ENCODE measurements at places on chromosomes 3 and 15.
A peak's percentile ranks its signal among the peaks of the same experiment; 100 is the strongest.

- no peak for DNase-seq
Measured at GRCh38 chr3:165742351-165742750, 94.9 kb downstream of the BCHE start.

DNA sequence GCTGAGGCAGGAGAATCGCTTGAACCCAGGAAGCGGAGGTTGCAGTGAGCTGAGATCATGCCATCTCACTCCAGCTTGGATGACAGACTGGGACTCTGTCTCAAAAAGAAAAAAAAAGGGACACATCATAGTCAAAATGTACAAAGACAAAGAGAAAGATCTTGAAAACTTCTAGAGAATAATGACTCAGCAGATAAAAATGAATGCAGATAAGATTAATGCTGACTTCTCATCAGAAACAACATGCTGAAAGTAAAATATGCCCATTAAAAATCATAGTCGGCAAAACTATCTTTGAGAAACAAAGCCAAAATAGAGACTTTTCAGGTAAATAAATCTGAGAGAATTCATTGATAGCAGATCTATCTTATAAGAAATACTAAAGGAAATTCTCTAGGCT, 271.1 kb upstream of the GPR149 start:
- DNase-seq = no peak

GRCh38 chr3:126354776-126355175, 2.4 kb downstream of the KLF15 start:
- DNase-seq = no peak

DNA sequence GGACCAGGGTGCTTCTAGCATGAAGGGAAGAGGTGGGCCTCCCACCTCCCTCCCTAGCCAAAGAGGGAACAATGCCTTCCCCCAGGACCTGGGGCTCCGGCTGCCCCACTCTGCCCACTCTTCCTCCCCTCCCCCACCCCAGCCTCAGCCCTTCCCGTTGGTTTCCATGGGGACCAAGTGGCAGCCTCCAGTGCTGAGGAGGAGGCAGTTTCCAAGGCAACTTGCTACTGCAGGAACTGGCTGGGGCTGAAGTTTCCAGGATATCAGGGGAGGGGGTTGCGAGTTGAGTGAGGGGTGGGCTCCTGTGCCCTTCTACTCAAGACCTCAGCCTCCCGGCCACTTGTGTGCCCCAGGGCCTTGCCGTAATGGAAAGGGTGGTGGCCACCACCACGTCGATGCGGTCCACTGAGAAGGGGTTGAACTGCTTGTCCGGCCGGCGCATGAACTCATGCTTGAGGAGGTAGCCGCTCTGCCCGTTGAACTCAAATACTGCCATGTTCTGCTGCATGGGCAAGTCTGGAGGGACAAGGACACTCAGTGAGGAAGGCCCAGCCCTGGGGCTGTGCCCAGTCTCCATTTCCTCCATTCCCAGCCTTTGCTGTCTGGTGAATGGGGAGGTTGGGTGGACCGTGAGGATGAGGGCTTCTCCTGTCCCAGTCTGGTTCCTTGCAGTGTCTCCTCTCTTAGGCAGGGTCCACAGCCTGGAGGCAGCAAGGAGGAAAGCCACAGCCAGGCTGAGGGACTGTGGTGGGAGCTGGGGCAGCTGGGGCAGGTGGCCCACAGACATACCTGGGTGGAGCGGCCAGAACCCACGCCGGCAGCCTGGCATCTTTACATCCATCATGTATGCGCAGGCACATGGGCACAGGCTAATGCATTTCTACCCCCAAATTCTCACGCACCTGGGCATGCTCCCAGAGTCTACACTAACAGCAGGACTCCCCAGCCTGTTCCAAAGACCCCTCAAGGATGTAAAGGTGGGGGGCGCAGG, 11.3 kb upstream of the ANKRD63 start:
- DNase-seq = no peak

GRCh38 chr3:129278966-129279906, 566 bp downstream of the HMCES start:
- peak; percentile 26 for DNase-seq

- no peak for DNase-seq
Measured at GRCh38 chr3:160754371-160754854, 1.6 kb upstream of the PPM1L start.

DNA sequence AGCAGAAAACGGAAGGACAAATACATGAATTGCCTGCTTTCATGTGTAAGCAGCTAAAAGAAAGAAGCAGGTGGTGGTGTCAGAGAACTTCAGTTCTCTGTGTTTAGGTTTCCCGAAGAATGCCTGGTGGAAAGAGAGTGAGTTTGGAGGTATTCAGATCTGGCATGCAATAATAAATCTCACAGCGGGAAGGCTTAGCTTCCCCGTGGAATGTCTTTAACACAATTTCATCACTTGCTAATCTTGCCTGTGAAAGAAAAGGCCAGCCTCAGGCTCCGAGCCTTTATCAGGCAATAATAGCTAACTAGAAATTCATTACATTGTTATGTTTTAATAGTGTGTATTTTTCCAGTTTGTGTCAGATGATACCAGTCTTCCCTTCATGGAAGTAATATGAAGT, 220.3 kb downstream of the PDZRN3 start:
- no peak for DNase-seq

GRCh38 chr15:36658898-36659639, 79.6 kb downstream of the CDIN1 start:
- no peak for DNase-seq

GRCh38 chr3:122301063-122301462, 24.0 kb upstream of the CSTA start:
- DNase-seq = no peak

DNA sequence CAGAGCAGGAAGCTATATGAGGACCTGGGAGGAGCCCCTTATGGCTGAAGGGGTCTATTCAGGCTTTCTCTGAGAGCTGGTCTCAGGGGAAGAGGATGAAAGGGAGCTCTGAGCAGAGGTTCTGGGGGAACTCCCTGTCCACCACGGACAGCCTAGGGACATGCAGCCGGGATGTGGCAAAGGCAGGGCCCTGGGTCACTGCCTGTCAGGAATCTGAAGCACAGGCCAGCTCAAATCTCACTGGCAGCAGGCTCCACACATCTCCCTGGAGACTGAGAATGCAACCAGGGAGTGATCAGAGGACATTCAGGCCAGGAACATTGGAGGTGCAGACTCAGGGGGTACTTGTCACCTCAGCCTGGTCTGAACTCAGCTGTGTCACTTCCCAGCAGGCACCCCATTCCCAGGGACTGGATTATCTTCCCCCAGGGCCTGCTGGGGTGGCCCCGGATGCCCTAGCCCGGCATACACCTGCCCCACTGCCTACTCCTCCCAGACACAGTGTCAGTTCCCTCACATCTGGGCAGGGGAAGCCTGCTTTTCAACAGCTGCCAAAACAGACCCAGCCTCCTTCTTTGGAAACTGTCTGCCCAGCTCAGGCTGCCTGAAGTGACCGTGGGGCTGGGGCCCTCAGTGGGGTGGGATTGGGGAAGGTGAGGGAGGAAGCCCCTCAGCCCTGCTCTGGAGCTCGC, 18.3 kb upstream of the SEMA3F start:
- DNase-seq = no peak

DNA sequence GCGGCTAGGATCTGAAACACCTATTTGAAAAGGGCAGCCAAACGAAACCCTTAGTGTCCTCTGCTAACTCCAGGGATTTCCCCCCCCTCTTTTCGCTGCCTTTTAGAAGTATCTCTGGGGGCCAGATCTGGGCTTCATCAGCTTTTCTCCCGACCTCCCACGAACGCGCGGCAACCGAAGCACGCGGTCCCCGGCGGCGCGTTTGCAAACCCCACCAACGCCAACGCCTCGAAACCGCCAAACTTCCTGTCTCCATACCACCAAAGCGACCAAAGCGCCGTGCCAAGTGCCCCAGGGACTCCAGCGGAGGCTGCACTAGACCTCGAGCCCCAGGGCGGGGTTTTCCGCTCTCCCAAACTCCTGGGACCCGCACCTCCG, 155.8 kb upstream of the FRMD4B start:
- no peak for DNase-seq
